Activated naive CD8-positive, alpha-beta T cell treated with anti-CD3 and anti-CD28 coated beads, Interleukin-2, amount 50 U/mL, for 24 hours (primary cell): ENCODE measurements at places on chromosomes 12 and 14.

DNA sequence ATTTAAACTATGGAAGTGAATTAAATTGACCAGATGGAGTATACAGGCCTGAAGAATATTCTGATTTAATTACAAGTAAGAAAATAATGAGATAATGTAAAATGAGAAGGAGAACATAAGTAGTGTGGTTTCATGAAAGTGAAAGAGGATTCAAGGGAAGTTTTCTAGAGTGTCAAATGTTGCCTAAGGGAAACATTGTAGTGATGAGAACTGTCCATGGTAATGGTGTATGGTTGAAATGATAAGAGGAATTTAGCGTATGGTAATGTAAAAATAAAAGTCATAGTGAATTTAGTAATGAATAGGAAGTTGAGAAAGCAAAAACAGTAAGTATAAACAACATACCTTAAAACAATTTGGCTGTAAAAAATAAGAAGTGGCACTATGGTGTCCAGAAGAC is 1954.6 kb upstream of the FLRT2 start:
- H3K27me3 ChIP-seq: no peaks in the 10 kb centered on the region
- no peak overlapping the region for H3K4me3 ChIP-seq
- H3K27ac ChIP-seq: no peak overlapping the region
- H3K36me3 ChIP-seq: no peaks in the 10 kb centered on the region
- DNase-seq: no peak

DNA sequence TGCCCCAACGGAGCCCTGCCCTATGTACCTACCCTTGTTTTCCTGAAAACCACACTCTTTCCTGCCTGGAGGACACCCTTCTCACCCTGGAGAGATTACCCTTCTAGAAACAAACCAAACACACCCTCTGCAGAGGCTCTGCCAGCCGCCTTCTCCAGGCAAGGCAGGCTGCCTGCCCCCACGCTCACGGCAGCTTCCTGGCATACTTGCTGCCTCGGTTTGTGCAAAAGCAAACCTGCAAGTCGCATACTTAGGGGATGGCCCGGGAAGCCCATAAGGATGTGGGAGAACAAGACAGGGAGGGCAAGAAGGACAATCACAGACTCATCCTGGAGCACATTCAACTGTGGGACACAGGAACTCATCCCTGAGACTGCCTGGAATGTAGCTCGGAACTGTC is 154.0 kb upstream of the DIO3 start:
- no peak overlapping the region for H3K4me3 ChIP-seq
- peaks cover 33% of the 10 kb centered on the region for H3K27me3 ChIP-seq
- DNase-seq: no peak
- H3K4me1 ChIP-seq: peaks cover 2% of the 10 kb centered on the region

GRCh38 chr14:51004801-51005526 is 60.7 kb upstream of the PYGL start:
- no peak overlapping the region for H3K27ac ChIP-seq
- no peak overlapping the region for H3K4me3 ChIP-seq
- no peaks in the 10 kb centered on the region for H3K36me3 ChIP-seq
- peaks cover 16% of the 10 kb centered on the region for H3K4me1 ChIP-seq

- H3K27me3 ChIP-seq: no peaks in the 10 kb centered on the region
- no peak for DNase-seq
These were observed 384.2 kb downstream of the ZFP36L1 start for GRCh38 chr14:68408680-68409079.

- H3K4me1 ChIP-seq: no peaks in the 10 kb centered on the region
- H3K27ac ChIP-seq: no peak overlapping the region
- no peak overlapping the region for H3K4me3 ChIP-seq
- no peaks in the 10 kb centered on the region for H3K27me3 ChIP-seq
These were observed 537.3 kb downstream of the TMTC2 start for GRCh38 chr12:83224012-83224411.

GRCh38 chr12:6318440-6318879 is 8.0 kb downstream of the PLEKHG6 start:
- H3K4me3 ChIP-seq: no peak overlapping the region
- H3K36me3 ChIP-seq: no peaks in the 10 kb centered on the region

DNA sequence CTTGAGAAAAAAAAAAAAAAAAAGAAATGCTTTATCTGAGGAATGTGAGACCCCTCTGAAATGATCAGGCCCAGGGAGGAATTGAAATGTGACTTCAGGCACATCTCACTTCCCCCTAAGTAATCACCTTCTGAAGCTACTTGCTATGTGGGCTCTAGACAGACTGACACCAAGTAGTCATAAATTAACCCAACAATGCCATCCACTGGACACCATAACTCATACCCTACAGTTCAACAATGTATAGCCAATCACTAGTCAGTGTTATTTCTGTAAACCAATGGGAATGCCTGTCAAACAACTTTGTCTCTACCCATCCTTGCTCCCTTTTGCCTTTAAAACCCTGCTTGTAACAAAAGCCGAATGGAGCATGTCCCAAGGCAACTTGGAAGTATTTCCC is 182.7 kb upstream of the TMPO start:
- no peak overlapping the region for H3K4me3 ChIP-seq
- H3K27ac ChIP-seq: no peak overlapping the region
- H3K27me3 ChIP-seq: peaks cover 7% of the 10 kb centered on the region
- no peaks in the 10 kb centered on the region for H3K36me3 ChIP-seq

DNA sequence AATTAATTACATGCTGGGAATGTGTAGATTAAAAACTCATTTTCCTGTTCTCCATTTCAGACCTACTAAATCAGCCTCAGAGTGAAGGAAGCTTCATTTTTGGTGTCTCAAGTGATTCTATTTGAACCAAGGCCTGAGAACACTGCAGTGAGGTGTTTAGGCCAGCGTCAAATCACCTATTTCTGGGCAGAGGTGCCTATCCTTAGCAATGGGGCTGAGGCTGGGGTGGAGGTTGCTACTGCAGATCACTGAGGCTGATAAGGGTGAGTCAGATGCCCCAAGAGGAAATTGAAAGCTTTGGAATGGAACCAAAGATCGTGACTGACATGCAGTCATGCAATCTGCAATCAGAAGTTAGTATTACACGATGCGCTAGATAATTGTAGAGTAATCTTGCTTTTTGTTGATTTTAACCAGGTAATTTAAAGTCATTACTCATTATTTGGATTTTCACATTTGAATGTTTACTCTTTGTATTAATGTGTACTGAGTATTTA is 4.4 kb downstream of the TXNRD1 start:
- H3K4me1 ChIP-seq: peaks cover 44% of the 10 kb centered on the region

DNA sequence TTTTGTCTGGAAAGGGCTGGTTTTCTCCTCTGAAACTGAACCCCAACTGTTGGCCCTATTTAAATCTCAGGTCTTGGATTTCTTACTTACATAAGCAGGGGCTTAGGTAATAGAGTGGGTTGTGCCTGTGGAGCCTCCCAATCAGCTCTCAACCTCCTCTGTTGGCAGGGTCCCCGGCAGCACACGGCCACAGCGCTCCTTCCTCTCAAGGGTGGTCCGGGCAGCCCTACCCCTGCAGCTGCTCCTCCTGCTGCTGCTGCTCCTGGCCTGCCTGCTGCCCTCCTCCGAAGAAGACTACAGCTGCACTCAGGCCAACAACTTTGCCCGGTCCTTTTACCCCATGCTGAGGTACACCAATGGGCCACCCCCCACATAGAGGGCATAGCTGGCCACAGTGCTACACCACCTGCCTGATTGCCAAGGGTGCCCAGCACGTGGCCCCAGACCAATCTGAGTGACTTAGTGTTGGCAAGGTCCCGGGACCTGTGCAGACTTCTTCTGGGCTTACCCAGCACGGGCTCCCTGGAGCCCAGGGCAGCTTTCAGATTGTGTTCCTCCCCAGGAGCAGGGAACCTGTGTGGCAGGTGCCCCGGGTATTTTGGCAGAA is 68.9 kb downstream of the ESR2 start:
- H3K27ac ChIP-seq: no peak overlapping the region
- H3K4me3 ChIP-seq: no peak overlapping the region
- peaks cover 7% of the 10 kb centered on the region for H3K4me1 ChIP-seq
- DNase-seq: no peak

DNA sequence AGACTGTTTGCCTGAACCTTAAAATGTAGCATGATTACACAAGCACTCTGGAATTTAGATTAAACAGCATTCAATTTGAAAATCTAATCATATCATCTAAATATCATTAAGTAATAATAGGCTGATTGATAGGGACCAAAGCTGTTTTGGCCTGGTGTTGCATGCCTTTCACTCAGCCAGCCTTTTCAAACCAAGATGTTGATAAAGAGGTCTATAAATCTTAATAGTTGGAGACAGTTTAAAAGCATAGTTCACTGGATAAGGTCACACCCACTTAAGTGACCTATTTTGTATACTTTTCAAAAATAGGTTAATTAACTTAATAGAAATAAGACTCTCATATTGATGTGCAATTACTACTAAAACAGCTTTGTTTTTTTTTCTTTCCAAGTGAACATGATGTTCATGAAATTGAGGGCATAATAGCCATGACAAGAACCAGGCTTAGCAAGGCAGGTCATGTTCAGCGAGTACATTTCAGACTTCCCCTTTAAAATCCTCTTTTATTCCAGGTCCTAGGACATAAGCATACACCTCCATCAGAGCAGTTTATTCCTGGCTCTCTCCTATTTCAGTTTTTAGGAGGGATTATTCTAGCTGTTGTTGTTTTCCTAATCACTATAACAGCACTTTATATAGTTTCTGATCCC is 349.0 kb downstream of the RAD51B start:
- H3K27ac ChIP-seq: no peak overlapping the region
- no peak overlapping the region for H3K4me3 ChIP-seq
- no peaks in the 10 kb centered on the region for H3K4me1 ChIP-seq
- no peaks in the 10 kb centered on the region for H3K27me3 ChIP-seq

DNA sequence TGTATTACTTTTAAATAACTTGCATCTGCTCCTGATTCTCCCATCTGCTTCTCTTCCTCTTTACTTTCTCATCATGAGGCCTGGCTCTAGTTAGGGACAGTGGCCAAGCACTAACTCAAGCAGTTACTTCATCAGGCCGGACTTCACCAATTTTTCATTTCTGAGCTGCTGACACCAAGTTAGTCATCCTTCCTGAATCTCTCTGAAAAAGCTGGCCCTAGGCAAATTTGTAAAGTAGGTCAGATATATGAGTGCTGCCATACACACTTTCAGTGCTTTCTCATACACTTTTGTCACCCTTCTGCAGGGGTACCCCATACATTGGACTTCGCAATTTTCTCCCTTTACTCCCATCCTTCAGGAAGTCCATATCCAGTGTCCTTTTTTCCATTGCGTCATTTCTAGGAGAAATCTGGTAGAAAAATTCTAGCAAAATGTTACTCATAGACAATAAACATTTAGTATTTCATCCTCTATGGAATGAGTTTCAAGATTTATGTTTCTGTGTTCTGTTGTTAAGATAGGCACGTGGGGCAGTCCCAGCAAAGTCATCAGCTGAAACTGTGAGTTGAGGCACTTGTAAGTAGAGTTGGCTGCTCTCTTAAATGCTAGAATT is 276.8 kb upstream of the TMPO start:
- H3K4me1 ChIP-seq: no peaks in the 10 kb centered on the region
- H3K27me3 ChIP-seq: no peaks in the 10 kb centered on the region
- H3K4me3 ChIP-seq: no peak overlapping the region
- H3K27ac ChIP-seq: no peak overlapping the region
